Effector CD4-positive, alpha-beta T cell (primary cell): ENCODE measurements at places on chromosomes 16 and 17.

- DNase-seq, result no peak
Observed at GRCh38 chr16:80914379-80915078, 92.2 kb downstream of the CMC2 start.

DNA sequence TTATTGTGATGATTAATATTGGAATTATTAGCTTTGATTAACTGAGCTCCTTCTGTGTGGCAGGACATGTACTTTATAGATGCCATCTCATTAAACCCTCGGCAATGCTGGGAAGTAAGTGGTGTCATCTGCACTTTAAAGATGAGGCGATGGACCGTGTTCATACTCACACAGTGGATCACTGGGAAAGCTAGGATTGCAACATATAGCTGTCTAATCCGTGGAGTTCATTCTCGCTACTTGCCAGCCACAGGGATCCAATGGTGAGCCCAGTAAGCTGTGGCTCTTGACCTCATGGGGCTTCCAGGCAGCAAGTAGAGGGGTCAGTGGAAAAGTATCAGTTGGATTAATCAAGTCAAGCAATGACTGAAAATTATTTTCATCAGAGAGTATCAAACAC, 587.9 kb downstream of the CDH13 start:
- no peak for DNase-seq

DNA sequence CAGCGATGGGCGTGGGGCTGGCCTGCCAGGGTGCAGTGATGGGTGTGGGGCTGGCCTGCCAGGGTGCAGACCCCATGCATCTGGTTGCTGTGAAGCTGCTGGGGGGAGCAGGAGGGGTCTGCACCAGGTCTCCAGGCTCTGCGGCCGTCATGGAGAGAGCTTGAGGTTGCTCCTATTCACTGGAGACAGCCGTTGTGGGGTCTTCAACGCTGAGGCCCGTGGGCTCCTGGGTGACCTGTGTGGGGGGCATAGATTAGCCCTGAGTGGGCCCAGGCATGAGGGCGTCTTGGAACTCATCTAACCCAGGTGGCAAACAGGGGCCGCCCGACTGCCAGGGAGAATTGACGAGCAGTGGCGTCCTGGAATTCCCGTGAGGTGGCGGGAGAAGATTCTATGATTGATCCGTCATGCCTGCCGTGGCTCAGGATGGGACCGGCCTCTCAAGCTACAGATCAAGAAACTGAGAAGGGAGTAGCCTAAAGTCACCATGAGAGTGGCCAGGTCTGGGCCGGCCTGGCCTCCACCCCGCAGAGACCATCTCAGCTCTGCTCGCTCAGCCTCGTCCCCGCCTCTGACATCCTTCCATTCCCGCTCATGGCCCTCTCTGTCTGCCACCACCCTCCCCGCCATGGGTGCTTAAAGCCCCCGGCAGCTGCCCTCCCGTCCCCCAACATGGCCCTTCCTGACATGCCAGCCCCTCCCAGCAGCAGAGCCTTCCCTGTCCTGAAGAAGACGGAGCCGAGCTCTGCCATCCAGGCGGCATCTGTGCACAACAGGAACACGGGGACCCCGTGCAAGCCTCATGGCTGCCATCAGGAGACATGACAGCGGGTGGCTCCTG, 50.7 kb upstream of the ACSF3 start:
- no peak for DNase-seq

- no peak for DNase-seq
Observed at GRCh38 chr17:15966183-15966878, 21.4 kb downstream of the ADORA2B start.

DNA sequence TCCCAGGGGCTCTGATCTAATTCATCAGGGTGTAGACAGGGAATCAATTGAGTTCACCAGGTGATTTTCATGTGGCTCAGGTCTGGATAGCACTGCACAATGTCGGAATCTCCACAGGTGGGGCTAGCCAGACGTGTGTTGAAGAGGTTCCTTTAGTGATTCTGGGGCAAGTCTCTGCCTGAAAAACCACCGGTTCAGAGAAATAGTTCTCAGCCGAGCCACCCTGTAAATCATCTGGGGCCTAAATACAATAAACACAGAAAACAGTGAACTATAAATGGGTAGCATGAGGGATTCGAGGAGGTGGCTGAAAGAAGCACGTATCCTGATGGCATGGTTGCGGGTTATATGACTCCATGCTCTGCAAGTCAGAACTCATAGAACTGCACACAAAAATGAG, 21.3 kb downstream of the ASPA start:
- DNase-seq, result no peak

GRCh38 chr16:17628983-17629382, 158.2 kb upstream of the XYLT1 start:
- DNase-seq, result no peak

DNA sequence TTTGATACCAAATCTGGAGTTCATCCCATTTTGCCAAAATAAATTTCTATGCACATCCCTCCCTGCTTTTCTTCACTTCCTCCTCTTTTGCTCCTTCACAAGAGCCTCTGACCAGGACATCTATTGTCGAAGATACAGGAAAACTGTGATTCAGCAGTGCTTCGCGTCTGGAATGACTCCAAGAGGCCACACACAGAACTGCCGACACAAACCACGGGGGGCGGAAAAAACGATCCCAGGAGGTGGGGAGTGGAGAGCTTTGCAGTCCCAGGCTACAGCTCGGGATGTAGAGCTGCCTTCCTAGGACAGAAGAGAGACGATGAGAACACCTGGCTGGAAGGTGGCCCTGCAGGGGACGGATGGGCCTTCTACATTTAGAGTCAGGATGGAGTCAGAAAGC, 102.8 kb downstream of the XYLT1 start:
- no peak for DNase-seq

GRCh38 chr16:10141671-10142070, 40.6 kb downstream of the GRIN2A start:
- no peak for DNase-seq

- no peak for DNase-seq
Observed at GRCh38 chr17:31788956-31789355, 70.1 kb downstream of the COPRS start.

- no peak for DNase-seq
Observed at GRCh38 chr17:47987240-47987835, 16.4 kb downstream of the CDK5RAP3 start.

DNA sequence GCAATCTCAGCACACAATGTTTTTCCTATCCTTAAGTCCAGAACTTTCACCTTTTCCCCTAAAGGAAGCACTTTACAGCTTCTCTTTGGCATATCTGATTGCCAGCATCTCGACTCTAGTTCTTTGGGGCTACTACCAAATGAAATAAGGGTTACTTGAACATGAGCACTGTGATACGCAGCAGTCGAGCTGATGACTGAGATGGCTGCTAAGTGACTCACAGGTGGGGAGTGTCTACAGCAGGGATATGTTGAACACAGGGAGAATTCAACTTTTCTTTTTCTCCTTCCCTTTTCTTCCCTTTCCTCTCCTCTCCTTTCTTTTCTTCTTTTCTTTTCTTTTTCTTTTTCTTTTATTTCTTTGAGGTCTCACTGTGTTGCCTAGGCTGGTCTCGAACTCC, 334.8 kb downstream of the MAF start:
- no peak for DNase-seq
